ENCODE measurements at places on chromosomes 11 and 22. TPM values are rescaled to one million over a fixed set of nuclear protein-coding genes. Genes with fewer than 3 reads are reported as not detected.

- no peak for DNase-seq
Measured at GRCh38 chr11:119339589-119340334, 921 bp downstream of the C1QTNF5 start.

GRCh38 chr11:15875943-15876342 is 480.4 kb downstream of the SOX6 start:
- no peak for DNase-seq

GRCh38 chr22:27642104-27642800 is 159.3 kb downstream of the MN1 start:
- no peak for DNase-seq

GRCh38 chr11:77322926-77323590 is 21.6 kb upstream of the GDPD4 start:
- DNase-seq, result no peak

GRCh38 chr11:102256251-102256650 is 61.0 kb upstream of the BIRC3 start:
- no peak for DNase-seq

DNA sequence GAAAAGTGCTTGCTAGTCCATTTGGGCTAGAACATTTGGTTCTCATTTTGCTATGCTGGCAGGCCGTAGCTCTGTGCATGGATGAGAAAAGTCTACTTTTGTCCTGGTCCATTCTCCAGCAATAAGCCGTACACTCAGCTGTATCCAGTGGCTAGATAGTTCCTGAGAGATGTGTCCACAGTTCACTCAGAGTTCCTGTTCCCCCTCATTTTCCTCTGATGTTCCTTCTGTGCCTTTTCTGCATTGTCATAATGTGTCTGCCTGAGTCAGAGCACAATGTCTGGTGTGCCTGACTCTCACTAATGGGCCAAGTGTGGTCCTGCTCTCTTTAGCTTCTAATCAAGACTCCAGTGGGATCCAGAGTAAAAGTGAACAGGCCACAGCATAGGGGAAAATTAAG is 215.7 kb upstream of the CTSC start:
- DNase-seq, result no peak

DNA sequence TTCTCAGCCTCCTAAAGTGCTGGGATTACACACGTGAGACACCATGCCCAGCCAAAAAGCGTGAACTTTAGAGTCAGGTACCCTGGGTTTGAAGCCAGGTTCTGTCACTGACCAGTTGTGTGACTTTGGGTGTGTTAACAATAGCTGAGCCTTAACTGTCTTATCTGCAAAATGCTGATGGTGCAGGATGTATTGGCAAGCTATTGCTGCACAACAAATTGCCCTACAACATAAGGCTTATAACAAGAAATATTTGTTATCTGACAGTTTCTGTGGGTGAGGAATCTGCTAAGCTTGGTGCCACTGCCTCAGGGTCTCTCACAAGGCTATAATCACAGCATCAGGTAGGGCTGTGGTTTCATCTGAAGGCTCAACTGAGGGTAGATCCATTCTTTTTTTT is 21.9 kb downstream of the SYNGR1 start:
- DNase-seq, result no peak

DNA sequence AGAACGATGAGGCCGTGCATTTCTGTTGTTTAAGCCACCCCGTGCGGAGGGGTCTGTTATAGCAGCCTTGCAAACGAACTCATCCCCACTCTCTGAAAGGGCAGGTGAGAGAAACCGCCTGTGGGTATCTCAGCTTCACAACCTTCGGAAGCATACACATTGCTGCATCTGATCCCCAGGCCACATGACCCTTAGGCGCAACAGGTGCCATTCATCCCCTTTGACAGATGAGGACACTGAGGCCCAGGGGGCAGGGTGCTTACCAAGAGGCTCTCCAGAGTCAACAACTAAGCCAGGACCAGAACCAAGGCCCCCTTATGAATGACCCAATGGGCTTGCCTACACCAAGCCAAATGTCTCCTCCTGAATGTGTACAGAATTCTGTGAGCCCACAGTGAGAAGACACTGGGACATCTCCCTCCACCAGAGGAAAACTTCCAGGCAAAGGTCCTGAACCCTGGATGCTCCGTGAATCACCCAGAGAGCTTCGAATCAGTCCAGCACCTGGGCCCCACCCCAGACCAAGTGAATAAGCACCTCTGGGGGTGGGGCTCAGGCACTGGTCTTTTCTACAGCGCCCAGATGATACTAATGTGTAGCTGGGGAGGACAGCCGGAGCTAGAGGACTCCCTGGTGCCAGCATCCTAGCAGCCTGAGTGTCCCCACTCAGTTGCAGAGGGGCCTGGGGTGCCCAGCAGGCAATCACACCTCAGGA is 83.2 kb downstream of the BUD13 start:
- DNase-seq, result no peak

DNA sequence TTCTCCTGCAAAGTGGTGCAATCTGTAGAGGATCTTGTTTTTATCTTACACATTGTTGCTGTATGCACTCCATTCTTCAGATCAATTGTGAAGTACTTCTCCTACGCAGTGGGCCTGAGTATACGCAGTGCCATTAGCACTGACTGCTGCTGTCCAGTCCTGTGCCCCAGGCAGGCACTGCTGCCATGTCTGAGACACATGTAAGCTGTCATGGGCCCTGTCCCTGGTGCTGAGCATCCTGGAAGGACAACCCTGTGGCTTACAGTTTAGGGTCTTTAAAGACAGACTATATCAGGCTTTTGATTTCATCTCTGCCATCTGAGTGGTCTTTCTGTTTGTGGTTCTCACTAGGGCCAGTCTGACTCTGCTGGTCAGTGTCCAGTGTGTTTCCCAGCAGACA is 44.8 kb upstream of the PTPN5 start:
- no peak for DNase-seq

GRCh38 chr11:31764766-31765165 is 46.4 kb downstream of the PAX6 start:
- no peak for DNase-seq

DNA sequence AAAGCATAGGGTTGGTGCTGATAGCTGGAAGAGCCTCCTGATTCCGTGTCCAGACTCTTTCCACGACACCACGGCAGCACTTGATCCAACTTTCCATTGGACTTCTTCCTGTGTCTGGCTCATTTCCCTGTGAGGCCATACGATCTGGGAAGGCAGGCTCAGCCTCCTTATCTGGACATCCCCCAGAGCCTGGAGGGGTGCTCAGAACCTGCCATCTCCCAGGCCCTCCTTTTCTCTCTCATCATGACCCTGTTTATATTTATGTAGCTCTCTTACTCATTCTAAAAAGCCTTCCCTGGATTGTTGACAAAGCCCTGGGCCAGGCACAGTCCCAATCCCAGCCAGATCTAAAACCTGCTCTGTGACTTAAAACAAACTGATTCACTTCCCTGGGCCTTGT is 7.8 kb upstream of the BCL9L start:
- no peak for DNase-seq

DNA sequence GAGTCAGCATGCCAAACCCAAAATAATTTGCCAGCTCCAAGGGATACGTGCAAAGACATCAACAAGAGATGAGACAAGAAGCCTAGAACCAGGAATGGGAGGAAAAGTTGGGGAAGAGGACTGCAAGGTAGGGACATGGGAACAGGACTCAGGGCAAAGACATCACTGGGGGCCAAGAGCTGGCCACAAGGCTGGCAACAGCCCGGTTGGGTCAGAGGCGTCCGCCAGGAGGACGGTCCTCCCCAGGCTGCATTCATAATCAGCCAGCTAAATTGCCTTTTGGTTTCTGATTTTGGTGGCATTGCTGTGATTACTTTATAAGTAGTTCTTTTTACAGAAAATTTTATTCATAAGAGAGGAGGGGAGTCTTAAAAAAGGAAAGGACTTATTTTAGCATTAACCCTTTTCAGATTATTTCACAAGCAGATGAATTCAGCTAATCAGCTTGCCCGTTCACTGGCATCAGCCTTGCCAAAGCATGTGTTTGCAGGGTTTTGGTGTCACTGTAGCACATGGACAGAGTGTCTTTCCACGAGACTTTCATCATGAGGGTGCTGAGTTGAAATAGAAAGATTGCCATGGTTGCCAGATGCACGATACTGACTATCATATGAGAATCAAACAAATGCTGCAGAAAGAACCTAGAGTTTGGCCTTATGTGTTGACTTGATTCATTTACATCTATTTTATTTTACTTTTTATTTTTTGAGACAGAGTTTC is 23.2 kb upstream of the NAV2 start:
- DNase-seq, result no peak

GRCh38 chr11:111724615-111725129 is 41.5 kb downstream of the PPP2R1B start:
- no peak for DNase-seq

- no peak for DNase-seq
Measured at GRCh38 chr22:44331881-44332714, 19.3 kb upstream of the SHISAL1 start.

DNA sequence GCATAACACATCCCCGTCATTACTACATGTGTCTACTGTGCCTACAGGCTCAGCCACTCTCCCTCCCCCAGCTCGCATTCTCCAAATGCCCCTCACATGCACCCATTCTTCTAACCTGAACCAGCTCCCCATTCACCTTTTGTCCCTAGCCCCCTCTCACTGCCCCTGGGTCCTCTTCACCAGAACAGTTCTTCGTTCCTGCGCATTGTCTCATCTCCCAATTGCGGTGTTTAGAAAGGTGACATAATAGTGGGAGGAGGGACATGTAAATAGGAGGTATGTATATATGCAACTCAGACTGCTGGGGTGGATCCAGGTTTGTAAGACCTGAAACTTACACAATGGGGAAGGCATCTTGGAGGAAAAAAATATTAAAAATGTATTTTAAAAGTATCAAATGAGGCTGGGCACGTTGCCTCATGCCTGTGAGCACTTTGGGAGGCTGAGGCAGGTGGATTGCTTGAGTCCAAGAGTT is 4.7 kb upstream of the VSIG2 start:
- no peak for DNase-seq

DNA sequence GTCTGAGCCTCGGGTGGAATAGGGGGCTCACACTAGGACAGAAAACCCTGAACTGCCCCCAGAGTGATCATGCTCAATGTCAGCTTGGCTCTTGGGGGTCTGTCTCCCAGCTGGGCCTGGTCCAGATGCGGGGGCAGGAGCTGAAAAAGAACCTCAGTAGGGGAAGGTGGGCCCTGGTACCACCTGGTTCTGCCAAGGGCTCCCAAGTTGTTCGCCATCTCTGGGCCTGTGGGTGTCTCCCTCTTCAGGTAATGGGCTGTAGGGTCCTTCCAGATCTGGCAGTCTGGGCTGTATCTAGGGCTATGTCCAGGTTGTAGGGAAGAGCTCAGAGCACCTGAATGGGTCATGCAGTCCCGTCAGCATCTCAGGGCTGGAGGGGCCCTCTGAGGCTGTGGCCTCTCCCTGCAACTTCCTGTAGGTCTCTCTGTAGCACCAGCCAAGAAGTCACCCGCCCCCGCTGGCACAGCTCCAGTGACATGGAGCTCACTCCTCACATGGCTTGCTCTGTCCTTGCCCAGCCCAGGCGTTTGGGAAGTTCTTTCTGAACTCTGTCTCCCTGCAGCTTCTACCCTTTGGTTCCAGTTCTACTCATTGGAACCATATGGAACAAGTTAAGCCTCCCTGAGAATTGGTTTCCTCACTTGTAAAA is 33.0 kb upstream of the SOX10 start:
- DNase-seq, result no peak

- peak; percentile 5 for DNase-seq
Measured at GRCh38 chr11:16935518-16936302, 78.5 kb downstream of the PLEKHA7 start.

- no peak for DNase-seq
Measured at GRCh38 chr11:87391496-87391895, 353.8 kb downstream of the TMEM135 start.

- no peak for DNase-seq
Measured at GRCh38 chr11:88039476-88040147, 135.6 kb downstream of the RAB38 start.

GRCh38 chr11:68411501-68411991 is 49.0 kb upstream of the PPP6R3 start:
- no peak for DNase-seq

DNA sequence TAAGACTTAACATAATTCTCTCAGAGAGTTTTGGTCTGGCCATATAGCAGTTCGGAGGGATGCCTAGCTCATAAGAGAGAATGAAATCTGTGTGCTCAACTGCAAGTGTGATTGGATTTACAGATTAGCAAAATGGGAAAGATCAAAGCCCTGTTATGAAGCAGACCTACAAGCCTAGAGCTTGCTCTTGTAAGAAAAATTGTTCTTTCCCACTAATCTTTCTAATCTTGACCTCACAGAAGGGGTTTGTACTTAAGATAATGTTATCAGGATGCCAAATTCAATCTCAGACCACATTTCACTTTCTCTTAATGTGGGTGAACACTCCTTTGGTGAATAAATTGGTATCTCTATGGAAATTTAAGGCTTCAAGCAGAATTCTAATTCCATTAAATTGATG is 267.2 kb downstream of the RAB38 start:
- DNase-seq, result no peak

DNA sequence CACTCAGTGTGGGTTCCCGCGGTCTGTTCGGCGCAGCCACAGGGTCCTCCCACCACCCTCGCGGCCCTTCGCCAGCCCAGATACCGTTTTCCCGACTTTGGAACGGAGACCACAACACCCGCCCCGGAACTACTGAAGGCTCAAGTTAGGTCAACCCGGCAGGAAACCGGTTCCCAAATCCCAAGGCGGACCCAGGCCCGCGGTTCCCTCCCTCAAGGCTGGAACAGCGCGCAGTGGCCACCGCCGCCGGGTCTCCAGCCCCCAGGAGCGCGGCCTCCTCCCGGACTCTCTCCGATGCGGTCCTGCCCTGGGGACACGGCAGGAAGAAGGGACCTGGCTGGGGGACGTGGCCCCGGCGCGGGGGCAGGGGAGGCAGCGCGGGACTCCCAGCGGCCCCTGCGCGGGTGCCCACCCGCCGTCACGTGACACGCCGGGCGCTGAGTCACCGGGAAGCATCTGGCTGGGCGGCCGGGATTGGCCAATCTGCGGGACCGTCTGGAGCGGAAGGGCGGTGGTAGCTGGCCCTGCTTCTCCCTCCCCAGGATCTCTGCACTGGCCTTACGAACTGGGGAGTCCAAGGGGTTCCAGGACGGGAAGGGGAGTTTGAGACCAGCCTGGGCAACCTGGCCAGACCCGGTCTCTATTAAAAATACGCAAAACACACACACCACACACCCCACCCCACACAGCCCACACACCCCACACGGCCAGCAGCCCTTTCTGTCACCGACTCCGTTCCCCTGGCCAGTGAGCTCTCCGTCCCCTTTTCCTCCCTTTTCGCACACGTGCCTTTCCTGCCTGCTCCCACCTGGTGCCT is 21.5 kb upstream of the MALAT1 start:
- no peak for DNase-seq

The CALCA gene
- total RNA-seq, result not detected

The GUCY1A2 gene
- total RNA-seq, result 1.4 TPM

The POU2F3 gene
- total RNA-seq, result not detected

The NFAM1 gene
- total RNA-seq, result not detected

The BTBD18 gene
- total RNA-seq, result not detected

The RASD2 gene
- total RNA-seq, result 0.29 TPM

All from glomerular endothelial cell (primary cell).